ENCODE measurements at places on chromosomes 4 and X.
A peak's percentile ranks its signal among the peaks of the same experiment; 100 is the strongest.

DNA sequence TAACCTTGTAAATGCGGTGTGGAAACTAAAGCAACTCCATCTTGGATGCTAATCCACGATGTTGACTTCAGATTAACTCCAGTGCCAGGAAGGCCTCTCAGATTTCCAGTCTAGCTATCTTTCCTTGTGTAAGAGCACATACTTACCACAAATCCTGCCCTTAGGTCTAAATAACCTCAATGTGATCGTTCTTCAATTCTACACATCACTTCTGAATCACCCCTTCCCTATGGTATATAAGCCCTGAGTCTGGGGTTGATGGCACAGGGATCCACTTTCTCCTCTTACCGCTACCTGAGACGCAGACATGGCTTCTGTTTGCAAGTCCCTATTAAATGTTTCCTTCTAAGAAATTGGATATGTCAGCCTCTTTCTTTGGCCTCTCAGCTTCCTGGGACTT, 17.5 kb upstream of the ZNF41 start:
- DNase-seq, result no peak

DNA sequence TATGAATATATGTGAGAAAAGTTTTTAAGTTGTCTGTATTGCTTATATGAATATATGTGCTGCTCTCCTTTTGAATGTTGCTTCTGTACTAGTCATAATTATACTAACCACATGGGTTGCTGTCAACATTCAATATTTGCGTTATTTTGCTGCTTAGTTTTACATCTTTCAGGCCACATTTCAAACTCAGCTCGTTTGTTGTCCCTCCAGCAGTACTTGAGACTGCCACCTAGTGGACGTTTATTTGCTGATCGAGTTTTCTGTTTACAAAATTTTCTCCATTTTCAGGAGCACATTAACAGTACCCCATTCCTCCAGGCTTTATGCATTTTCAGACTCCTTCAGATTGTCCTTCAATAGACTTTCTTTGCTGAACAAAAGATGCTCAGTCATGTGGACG, 75.8 kb downstream of the NUDT11 start:
- DNase-seq, result peak; percentile 5

DNA sequence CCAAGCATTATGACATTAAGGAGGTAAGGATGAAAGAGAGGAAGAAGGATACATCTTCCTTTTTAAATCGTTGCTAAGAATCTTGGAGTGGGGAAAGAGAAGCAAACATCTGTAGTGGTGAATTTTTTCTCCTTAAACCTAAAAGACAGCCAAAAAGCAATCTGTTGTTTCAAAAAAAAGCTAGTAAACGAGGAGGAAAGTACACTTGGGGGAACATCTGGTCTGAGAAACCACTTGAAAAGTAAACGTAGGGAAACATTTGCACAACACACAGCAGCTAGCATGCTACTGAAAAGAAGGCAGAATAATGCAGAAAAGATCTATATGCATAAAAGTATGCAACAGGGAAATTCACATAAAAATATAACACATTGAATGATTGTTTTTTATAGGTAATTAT, 1485.6 kb downstream of the PCDH19 start:
- no peak for DNase-seq

- DNase-seq, result no peak
Observed at GRCh38 chr4:169724260-169724659, 33.5 kb downstream of the HPF1 start.

- no peak for DNase-seq
Observed at GRCh38 chr4:159347813-159348212, 244.9 kb downstream of the RAPGEF2 start.

- no peak for DNase-seq
Observed at GRCh38 chr4:15006416-15007024, 4.2 kb downstream of the CPEB2 start.

- no peak for DNase-seq
Observed at GRCh38 chrX:2817036-2817435, 11.7 kb upstream of the GYG2 start.

DNA sequence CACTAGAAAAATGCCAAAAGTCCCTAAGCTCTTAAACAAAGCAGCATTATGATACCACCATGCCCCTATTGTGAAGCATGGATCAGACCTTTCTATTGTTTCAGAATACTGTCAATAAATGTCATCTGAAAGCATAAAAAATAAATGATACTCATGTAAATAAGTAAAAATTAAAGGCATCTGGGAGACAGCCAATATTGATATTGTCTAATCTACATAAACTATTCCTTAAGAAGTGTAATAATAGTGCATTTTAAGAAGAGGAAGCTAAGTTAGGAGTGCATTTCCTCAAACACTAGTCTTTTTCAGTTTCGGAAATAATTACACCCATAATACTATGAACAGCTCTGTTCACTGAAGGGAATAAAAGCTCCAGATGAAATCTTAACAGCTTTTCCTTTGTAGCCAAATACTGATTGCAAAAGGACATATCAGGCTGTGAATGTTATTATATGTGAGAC, 181.6 kb downstream of the SPOCK3 start:
- DNase-seq, result no peak

DNA sequence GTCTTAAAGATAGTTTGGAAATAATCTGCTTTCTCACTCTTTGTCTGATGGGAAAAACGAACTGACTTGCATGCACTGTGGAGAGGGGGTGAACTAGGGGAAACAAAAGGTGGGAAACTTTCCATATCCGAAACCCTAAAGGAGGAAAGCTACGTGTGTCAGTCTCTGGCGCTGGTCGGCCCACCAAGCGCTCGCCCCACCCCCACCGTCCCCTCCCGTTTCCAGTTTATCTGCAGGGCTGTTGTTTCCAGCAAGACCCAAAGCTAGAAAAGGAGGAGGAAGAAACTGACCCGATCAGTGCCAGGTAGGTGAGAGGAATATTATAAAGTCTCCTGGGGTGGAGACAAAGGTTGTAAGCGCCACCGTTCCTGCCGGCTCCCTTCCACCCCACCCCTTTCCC, 552 bp downstream of the TCEAL9 start:
- DNase-seq, result no peak
